ENCODE measurements at places on chromosomes 1 and 21.

- no peak for DNase-seq
Observed at GRCh38 chr1:30900486-30900885, 8.1 kb downstream of the SDC3 start.

- DNase-seq: no peak
Observed at GRCh38 chr1:90919190-90919719, 102.6 kb downstream of the ZNF644 start.

GRCh38 chr1:192160196-192160595 lies 1.9 kb downstream of the RGS18 start:
- DNase-seq: peak; percentile 47

- peak; percentile 16 for DNase-seq
Observed at GRCh38 chr1:35097224-35097623, 18.0 kb downstream of the ZMYM1 start.

- no peak for DNase-seq
Observed at GRCh38 chr1:246591504-246591903, 25.2 kb downstream of the CNST start.

- peak; percentile 86 for DNase-seq
Observed at GRCh38 chr1:115771847-115772457, 3.4 kb upstream of the CASQ2 start.

DNA sequence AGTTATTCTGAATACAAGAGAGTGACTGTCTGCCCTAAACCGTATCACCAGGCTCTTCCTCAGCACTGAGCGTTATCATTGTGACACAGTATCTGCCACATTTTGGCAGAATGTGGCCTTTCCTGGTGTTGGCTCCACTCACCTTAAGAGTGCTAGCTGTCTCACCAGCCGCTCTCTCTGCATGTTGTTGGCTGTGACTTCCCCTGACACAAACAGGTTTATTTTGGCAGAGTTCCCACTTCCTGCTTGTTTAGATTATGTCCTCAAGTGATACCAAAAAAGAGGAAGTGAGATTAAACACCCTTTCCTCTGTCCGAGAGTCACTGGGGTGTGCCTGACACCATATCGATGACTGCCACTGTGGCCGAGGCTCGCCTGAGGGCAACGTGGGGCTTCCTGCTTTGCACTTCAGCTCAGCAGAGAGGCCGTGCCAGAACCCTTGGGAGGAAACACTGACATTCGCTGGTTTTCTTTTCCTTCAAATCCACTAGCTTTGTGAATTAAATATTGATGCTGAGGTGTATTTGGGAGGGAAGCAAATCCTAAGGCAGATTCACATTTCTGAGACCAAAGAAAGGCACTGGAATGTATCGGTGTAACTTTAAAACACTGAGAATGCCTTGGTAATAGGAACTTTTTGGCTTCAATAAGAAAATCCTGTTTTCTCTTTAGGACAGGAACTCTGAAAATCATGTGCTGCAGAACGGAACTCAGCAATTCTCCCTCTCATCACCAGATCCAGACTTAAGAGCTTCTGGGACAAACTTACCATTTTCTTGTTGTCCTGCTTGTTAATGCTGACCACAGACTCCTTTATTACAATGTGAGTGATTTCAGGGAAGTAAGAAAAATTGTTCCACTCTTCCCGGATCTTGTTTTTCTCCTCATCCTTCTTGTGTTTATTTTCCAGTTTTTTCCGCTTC lies 102.1 kb downstream of the JAK1 start:
- DNase-seq: no peak

GRCh38 chr21:25568246-25568645 lies 39.0 kb downstream of the MRPL39 start:
- DNase-seq: peak; percentile 37

DNA sequence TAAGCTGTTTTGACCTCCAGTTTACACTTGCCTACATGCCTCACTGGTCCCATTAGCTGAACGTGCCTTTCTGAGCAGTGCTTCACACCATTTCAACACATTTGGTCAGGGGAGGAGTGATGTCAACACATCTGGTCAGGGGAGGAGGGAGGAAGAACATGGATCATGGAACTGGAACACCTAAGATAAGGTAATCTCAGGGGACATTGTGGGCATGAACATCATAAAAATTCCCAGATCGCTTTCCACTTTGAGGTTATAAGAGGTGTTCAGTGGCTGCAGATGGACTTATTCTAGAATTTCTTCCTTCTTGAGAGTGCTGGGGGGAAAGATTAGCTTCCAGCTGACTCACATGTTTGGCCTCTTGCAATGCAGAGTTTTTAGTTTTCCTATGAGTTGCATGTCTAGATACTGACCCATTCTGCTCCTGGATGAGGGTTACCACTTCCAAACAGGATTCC lies 2.0 kb downstream of the QSOX1 start:
- DNase-seq: peak; percentile 89

GRCh38 chr1:50983219-50983802 lies 13.3 kb downstream of the CDKN2C start:
- DNase-seq: no peak

GRCh38 chr1:89781494-89782126 lies 39.2 kb upstream of the LRRC8D start:
- DNase-seq: peak; percentile 14

GRCh38 chr1:27136236-27136551 lies 18.7 kb downstream of the SLC9A1 start:
- DNase-seq: no peak

- DNase-seq: peak; percentile 70
Observed at GRCh38 chr1:206866062-206866461, 639 bp downstream of the IL20 start.

DNA sequence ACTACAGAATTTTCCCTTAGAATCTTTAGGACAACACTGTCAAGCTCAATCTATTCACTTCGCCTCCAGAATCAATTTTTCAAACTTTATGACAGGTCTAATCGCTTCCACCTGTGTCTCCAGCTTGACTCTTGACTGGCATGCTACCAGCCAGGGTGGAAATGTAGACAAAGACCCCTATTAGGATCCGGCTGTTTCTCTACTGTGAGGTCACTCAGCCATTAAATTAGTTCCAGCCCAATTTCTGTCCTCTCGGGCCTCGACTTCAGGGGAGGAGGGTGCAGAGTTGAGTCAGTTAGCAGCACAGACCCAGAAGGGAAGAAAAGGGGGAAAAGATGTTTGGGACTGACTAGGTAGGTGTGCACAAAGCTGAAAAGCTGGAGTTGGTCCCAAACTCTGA lies 78.5 kb downstream of the HLCS start:
- DNase-seq: no peak

DNA sequence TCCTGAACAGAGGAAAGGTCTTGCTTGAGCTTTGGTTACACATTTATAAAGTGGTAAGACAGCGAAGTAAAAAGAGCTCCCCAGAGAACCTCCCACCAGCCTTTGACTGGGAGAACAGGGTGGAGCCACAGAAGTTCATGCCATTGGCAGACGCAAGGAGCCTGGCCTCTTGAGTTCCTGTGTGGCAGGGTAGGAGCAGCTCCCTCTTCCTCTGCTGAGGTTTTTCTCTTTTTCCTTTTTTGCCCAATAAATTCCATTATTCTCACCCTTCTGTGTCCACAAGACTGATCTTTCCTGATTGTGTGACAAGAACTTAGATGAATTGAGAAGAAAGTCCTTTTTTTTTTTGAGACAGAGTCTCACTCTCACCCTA lies 4.3 kb downstream of the THEM4 start:
- DNase-seq: peak; percentile 70

DNA sequence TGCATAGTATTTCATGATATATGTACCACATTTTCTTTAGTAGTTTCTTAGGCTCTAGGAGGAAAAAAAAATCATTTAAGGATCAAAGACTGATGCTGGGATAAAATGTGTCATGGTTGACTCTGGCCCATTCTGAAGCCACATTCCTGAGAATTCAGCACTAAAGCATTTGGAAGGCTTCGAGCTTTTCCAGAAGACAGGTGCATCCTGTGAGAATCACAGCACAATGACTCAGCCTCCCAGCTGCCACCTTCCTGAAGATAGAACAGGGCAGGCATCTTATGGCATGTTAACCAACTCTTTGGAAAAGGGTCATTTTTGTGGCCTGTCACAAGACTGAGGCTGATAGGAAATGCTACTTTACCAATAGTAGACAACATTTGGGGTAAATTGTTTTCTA lies 359.9 kb downstream of the PCP4 start:
- no peak for DNase-seq

DNA sequence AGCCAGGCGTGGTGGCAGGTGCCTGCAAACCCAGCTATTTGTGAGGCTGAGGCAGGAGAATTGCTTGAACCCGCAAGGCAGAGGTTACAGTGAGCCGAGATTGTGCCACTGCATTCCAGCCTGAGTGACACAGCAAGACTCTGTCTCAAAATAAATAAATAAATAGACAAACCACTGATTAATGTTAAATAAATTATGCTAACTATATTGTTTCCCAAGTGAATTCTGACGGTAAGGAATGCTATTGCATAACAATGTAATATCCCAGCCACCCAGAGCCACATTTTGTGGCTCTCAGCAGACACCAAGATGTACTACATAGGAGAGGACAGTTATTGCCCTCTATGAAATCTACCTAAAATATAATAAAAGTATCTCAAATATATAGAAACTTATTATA lies 55.4 kb downstream of the LPGAT1 start:
- DNase-seq: peak; percentile 36

DNA sequence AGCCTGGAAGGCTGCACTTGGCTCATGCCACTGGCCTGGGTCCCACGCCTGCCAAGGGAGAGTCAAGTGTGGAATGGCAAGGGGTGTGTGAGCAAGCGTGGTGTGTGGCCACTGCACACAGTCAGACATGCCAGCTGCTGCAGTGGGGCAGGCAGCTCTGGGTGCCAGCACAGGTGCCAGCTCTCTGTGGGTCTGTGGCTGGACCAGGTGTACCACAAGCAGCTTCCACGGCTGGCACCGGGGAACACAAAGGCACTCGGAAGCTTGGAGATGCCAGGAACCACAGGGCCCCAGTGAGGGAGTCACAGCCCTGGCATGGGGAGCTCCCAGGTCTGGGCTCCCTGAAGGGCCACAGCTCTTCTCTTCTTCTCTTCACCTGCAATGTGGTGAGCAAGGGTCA lies 34.8 kb downstream of the ACTL8 start:
- DNase-seq: no peak

DNA sequence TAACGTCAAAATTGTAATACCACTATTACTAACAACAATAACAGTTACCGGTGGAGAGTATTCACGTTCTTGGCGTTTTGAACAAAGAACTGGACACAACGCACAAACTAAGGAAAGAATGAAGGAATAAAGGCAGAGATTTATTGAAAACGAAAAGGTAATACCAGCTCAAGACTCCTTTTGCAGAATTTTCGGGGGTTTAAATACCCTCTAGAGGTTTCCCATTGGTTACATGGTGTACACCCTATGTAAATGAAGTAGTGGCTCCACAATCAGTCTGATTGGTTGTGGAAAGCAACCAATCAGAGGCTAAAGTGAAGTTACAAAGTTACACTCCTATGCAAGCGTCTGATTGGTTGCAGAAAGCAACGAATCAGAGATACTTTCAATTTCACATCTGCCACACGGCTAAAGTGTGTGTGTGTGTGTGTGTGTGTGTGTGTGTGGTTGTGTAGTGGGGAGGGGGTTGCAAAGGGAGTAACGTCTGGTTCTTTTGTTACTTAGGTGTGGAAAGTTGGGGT lies 1.1 kb upstream of the GTF2B start:
- DNase-seq: peak; percentile 65

DNA sequence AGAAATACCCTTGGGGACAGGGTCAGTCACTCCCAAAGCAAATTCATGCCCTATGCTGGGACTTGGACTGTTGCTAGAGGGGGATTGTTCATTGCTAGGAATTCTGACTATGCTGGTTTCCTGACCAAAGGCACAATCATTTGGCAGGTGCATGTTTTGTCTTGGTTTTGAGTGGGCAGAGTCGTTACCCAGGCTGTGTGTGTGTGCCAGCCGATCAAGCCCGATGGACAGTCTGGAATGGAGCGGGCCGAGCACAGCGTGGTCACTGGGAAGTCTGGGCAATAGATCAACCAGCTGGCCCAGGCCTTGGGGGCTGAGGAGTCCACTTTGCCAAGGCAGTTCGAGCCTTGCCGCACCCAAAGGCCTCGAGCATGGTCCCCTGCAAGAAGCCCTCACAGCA lies 60.9 kb downstream of the HTR6 start:
- DNase-seq: no peak

GRCh38 chr1:7265771-7266371 lies 480.6 kb downstream of the CAMTA1 start:
- DNase-seq: peak; percentile 52

DNA sequence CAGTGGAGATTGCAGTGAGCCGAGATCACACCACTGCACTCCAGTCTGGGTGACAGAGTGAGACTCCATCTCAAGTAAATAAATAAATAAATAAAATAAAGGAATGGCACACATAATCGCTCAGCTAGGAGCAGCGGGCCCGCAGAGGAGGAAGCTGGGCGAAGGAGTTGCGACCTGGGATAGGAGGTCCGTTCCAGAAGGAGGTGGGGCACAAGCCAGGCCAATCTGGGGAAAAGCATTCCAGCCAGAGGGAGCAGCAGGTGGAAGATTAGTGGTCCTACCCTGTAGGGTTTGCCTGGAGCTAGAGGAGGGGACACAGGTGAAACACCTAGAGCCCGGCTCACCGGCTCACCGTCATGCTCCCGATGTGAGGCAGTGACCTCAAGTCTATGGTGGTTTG lies 40.3 kb upstream of the CASZ1 start:
- no peak for DNase-seq
